RPMI8226 (cell line): ENCODE measurements at places on chromosomes 2 and 18.

DNA sequence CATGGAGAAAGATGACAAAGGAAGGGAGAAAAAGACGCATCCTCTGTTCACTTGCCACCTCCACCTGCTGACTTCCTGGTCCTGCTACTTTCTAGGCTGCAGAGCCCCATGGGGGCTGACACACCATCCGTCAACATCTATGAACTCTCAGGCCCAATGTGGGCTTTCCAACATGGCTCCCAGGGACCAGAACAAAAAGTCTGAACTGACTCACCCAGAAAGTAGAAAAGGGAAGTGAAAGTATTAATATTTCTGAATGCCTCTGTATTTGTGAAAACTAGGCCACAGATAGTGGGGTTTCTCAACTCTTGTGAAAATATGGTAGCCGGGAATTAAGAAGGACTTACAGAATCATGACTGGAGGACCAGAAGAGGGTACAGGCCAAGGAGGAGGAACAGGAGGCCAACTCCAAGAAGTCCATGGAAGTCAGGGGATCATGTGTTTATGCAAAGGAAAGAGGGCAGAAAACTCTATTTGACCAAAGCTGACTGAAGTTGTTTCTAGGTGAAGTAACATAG lies 123.1 kb upstream of the CAB39 start:
- no peak for DNase-seq

GRCh38 chr2:227862227-227862740 lies 9.1 kb upstream of the DAW1 start:
- DNase-seq, result peak; percentile 32

DNA sequence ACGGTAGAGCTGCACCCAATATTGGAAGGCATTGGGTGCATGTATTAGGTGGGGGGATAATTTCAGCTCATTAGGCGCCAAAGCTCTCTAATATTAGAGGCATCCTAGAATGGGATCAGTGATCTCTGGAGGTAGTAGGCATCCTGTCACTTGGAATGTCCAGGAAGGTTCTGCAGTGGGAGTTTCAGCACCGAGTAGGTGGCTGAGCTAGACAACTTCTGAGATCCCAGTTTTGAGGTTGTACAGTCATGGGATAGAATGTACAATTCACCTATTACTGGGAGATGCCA lies 210.9 kb downstream of the MYCN start:
- no peak for DNase-seq

DNA sequence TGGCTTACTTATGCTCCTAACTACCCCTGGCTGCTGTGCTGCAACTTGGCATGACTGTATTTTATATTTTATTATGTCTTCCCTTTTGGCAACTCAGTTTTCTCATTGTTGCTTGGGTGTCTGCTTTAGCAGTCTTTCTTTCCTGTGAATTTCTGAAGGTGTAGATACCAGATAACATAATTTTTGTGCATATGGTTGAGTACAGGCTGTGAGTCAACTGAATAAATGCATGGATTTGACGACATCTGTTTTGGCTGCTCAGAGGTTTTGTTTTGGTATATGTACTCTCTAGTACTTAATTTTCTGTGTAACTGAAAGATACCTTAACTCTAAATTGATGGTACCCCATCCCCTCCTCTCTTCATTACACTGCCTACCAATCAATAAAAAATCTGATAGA lies 303.1 kb downstream of the PTPRM start:
- DNase-seq, result no peak

DNA sequence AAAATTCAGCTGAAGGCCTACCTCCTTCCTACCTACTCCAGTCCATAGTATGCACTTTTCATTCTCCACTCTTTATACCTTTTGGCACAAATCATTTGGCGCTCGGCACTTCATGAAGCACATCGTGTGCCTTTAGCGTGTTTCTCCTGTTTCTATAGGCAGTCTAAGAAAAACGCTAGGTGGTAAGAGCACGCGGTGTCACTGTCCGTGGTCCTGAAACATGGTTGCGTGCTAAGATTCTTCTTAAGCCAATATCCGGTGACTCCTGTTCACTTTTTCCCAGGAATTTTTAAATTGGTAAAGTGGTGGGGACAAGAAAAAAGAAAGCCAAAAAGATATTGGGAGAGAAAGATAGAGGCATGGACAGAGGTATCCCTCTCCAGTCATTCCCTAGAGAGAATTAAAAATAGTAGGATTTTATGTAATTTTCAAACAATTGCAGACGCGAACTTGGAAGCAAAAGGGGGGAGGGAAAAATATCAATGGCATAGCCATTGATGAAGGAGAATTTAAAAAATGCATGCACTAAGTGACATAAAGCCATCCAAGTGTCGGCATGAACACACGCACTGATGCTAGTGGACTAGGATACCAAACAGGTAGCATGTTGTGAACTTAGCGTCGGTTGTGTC lies 1.4 kb upstream of the CTNNA2 start:
- DNase-seq, result peak; percentile 73

GRCh38 chr2:217101972-217102371 lies 242.1 kb upstream of the TNP1 start:
- no peak for DNase-seq

DNA sequence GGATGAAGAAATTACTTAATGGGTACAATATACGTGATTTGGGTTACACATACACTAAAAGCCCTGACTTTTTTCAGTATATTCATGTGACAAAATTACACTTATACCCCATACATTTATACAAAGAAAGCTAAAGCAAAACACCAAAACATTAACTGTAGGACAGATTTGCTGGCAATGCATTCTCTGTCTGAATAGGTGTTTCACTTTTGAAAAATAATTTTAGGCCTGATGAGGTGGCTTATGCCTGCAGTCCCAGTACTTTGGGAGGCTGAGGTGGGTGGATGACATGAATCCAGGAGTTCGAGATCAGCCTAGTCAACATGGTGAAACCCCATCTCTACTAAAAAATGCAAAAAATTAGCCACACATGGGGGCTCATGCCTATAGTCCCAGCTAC lies 301.5 kb upstream of the FAM98A start:
- DNase-seq, result no peak

GRCh38 chr2:10289891-10290290 lies 12.8 kb upstream of the HPCAL1 start:
- DNase-seq, result no peak

DNA sequence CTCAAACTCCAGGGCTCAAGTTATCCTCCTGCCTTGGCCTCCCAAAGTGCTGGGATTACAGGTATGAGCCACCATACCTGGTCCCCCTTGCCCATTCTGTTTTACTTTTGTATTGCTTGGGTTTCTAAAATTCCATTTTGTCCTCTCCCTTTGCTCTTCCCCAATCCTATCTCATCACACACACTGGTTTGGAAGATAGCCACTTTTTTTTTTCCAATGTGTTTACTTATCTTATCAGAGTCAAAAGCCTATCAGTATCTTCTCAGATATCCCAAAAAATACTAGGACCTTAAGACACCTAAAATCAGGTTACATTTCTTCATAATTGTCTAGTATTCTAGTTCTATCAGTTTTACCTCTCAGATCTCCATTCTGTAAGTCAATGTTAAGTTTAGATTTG lies 56.1 kb downstream of the MSH2 start:
- DNase-seq, result no peak

DNA sequence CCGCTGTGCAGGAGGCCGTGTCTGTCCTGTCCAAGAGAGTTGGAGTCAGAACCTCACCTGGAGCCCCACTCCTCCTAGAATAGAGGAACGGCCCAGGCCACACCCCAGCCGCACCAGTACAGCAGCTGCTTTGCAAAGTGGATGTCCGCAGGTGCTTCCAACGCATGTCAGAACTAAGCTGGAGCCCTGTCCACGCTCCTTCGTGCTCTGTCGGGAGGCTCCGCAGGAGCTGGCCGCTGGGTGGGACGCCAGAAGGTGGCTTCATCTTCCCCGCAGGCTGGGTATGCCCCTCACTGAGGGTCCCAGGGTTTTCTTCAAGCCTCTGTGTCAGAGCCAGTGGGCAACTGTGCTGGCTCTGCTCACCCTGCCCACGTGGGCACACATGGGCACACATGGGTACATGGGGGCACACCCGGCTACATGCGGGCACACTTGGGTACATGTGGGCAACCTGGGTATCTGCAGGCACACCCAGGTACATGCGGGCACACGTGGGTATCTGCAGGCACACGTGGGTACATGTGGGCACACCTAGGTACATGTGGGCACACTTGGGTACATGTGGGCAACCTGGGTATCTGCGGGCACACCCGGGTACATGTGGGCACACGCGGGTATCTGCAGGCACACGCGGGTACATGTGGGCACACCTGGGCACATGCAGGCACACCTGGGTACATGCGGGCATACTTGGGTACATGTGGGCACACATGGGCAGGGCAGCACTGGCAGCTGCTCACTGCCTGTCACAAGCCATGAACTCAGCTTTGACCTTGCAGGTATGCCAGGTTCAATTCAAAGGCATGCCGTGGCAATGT lies 67.1 kb upstream of the CTDP1 start:
- no peak for DNase-seq

- DNase-seq, result no peak
Measured at GRCh38 chr18:58549814-58550339, 79.0 kb downstream of the ALPK2 start.

DNA sequence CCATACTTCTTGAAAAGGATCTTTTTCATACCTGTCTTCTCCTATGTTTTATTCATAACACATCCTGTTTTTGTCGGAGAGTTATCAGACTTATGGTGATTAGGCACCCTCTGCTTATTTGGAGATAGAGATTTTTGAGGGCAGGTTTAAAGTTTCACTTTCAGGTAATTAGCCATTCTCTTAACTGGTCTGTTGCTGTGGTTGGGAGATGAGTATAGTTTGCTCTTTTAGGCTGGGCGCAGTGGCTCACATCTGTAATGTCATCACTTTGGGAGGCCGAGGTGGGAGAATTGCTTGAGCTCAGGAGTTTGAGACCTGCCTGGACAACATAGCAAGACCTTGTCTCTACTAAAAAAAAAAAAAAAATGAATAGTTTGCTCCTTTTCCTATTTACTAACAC lies 25.3 kb downstream of the SFTPB start:
- peak; percentile 57 for DNase-seq

GRCh38 chr2:27303093-27304025 lies 4.9 kb downstream of the UCN start:
- DNase-seq, result peak; percentile 80

- no peak for DNase-seq
Measured at GRCh38 chr2:215104226-215104625, 34.2 kb downstream of the ABCA12 start.

DNA sequence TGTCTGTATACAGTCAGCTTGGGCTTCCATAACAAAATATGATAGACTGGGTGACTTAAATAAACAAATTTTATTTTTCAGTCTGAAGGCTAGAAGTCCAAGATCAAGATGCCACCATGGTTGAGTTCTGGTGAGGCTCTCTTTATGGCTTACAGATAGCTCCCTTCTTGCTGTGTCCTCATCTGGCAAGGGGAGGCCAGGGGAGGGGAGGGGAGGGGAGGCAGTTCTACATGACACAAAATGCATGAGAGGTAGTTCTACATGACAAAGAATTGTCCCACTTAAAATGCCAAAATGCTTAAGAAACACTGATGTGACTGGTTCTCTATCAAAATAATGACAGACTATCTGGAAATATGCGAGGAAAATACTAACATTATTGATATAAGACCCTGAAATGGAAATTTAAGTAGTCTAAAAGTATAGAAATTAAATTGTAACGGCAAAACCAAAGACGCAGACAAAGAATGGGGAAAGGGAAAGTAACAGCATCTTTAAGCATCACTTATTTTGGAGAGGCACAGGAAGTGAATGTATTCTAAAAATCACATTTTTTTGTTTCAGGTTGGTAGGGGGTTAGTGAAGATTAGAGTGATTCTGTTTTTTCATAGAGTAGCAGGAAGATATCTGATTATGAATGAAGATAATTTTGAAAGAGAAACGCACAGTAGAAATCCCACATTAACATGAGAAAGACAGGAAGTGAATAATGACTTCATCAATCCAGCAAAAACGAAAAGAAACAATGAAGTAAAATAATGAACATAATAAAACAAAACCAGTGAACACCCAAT lies 131.4 kb downstream of the STRN start:
- no peak for DNase-seq
